ENCODE measurements at places on chromosomes 4 and X. TPM values are rescaled to one million over a fixed set of nuclear protein-coding genes. Genes with fewer than 3 reads are reported as not detected.

Gene RNF150
- 20.8 TPM for total RNA-seq

Gene SH2D1A
- not detected for total RNA-seq

Gene ZDHHC15
- 1.2 TPM for total RNA-seq

Gene FGD1
- total RNA-seq: 12.5 TPM

Gene MSX1
- 23.1 TPM for total RNA-seq

Gene HERC5
- total RNA-seq: 4.7 TPM

Gene CT45A2
- not detected for total RNA-seq

Gene HMX1
- 0.16 TPM for total RNA-seq

Gene RPL34
- total RNA-seq: 295 TPM

Gene PDZD4
- 1.8 TPM for total RNA-seq

Gene GRIA3
- total RNA-seq: 69.1 TPM

Gene DCHS2
- not detected for total RNA-seq

Gene STPG2
- total RNA-seq: 0.12 TPM

Gene SLC25A5
- total RNA-seq: 131 TPM

Gene ADAMTS3
- 4.5 TPM for total RNA-seq

Gene MAGED4
- 57.8 TPM for total RNA-seq

Gene PNCK
- 0.65 TPM for total RNA-seq

Gene AKAP14
- not detected for total RNA-seq

Gene CFAP99
- total RNA-seq: not detected

Gene TSPAN7
- total RNA-seq: not detected

Gene TMEM154
- 5.2 TPM for total RNA-seq

Gene TMEM156
- not detected for total RNA-seq

Gene MGAT4D
- total RNA-seq: not detected

Gene RCHY1
- total RNA-seq: 24.3 TPM

Gene DOK7
- not detected for total RNA-seq

Gene GK
- 5.8 TPM for total RNA-seq

Gene SMIM9
- not detected for total RNA-seq

Gene TMPRSS11B
- not detected for total RNA-seq

Gene MAOB
- total RNA-seq: 0.24 TPM

Gene FOXR2
- not detected for total RNA-seq

Gene CENPE
- total RNA-seq: 2.4 TPM

Gene SNX25
- total RNA-seq: 31.3 TPM

Gene ITIH6
- total RNA-seq: not detected

Gene CORIN
- 6.8 TPM for total RNA-seq

Gene H2BW2
- total RNA-seq: not detected

Gene AR
- 6.8 TPM for total RNA-seq

Gene SLC49A3
- total RNA-seq: 8.5 TPM

Gene UGT2B15
- not detected for total RNA-seq

Gene ADGRL3
- total RNA-seq: 1.9 TPM

Gene FRG2
- not detected for total RNA-seq

Gene RAI2
- total RNA-seq: not detected

Gene DCLK2
- total RNA-seq: 10.9 TPM

Gene FGF5
- 24.8 TPM for total RNA-seq

Gene MAGEB17
- total RNA-seq: not detected

Gene PPARGC1A
- 10.2 TPM for total RNA-seq

Gene PLP1
- 1.9 TPM for total RNA-seq
